ENCODE measurements at places on chromosomes 4 and X.

- no peak for DNase-seq
These were observed 14.5 kb downstream of the ARHGAP24 start for GRCh38 chr4:85489273-85489981.

DNA sequence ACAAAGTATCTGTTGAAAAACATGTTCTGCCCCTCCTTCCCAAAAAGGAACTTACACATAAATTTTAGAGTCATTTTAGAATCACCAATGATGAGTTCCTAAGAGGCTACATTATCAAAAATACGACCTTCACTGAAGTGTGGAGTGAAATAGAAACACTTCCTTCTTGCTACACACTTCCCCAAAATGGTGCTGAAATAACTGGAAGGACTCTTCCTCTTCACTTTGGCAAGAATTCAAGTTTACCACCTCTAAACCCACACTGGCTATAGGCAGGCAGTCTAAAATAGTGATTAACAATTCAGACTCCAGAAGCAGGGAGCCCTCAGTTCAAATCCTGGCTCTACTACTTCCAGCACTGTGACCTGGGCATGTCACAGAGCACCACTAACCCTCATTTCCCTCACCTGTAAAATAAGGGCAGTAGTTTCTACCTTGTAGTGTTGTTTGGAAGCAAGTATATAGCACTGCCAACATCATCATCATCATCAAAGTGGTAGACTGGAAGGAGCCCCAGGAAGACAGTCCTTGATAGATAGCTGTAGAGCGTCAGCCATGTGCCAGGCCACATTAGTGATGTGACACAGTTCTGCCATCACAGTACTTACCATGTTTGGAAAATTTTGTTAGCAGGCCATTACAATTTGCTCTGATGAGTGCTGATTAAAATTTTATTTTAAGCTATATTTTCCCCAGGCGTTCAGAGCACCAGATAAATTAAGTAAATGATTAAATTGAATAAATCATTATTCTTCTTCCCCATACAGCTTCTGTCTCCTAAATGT, 103.3 kb downstream of the PARM1 start:
- DNase-seq = no peak

DNA sequence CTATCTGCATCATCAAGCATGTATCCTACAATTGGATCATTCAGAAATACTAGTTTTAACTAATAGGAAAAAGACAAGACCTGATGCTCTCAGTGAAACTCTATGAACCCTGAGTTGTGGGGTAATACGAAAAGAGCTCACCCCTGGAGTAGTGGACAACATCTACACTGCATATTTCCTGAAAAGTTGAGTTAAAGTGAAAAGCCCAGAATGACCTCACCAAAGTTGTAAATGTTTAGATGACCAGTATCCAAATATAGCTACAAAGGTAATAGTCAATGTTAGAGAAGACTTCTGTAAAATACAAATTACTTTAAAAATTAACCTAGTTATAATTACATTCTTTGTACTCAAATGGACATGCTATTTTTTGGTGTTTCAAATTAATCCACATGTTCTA, 52.8 kb upstream of the SRPX start:
- DNase-seq = no peak

DNA sequence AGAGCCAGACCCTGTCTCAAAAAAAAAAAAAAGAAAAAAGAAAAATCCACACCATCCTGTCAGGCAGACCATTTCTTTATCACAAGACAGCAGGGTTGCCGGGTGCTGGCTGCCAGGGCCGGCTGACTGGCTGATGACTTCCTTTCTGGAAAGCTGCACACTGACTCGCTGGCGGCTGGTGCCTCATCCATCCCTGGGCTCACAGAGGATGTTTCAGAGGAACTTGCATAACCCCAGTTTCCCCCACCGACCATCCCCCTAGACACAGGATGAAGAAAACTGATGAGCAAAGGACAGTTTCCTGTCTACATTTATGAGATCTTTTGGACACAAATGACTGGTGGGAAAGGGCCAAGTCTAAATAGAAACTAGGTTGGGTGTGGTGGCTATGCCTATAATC, 14.1 kb downstream of the HPSE start:
- no peak for DNase-seq

GRCh38 chr4:69617083-69617694, 22.3 kb downstream of the UGT2A2 start:
- DNase-seq = no peak

GRCh38 chr4:27835851-27836250, 975.2 kb downstream of the STIM2 start:
- no peak for DNase-seq

GRCh38 chr4:175146799-175147198, 228.6 kb downstream of the ADAM29 start:
- DNase-seq = no peak

- no peak for DNase-seq
These were observed 42.4 kb downstream of the DCUN1D4 start for GRCh38 chr4:51885363-51885762.

DNA sequence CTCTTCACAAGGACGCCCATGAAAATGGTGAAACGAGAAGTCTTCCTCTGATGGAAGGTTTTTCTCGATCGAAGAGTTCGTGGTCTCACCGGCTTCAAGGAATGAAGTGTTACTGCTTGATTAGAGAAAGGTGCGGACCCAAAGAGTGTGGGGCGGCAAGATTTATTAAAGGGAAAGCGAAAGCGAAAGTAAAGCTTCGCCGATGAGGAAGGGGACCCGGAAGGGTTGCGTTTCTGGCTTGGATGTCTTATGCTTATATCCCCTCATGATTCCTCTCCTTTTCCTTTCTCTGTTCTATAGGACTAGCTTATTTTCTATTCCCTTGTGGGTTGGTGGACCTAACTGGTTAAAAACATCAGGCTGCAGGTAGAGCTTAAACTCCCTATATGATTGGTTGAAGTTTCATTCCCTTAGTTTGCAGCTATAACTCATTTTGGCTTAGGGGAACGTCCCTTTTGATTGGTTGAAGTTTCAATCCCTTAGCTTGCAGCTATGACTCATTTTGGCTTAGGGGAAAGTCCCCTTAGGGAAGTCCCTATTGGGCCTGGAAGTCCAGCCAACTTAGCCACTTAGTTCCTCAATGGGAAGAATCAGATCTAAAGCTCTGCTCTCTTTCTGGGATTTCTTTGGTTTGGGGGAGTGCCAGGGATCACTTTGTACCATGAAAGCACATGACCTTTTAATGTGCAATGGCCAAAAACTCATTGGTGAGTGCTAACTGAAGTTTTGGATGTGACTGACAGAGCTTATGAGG, 1025.0 kb upstream of the PCDH10 start:
- no peak for DNase-seq

GRCh38 chrX:20309806-20310205, 43.1 kb upstream of the RPS6KA3 start:
- DNase-seq = no peak

DNA sequence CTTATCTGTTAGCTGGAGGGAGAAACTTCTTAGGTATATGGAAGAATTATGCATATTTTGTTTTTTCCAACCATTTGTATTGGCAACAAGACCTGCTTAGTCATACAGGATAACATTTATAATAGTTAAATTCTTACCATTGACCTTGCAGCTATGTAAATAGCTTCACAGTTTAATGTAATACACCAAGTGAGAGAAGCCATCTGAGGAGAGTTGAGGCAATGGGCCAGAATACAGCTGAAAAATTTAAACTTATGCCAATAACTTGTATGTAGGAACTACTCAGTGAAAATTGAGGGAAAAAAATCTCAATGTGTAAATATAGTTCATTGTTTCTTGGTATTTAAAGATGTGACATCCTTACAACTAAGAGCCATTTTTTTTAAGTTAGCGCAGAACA, 273.5 kb downstream of the DACH2 start:
- no peak for DNase-seq

GRCh38 chrX:111100191-111100590, 4.2 kb downstream of the PAK3 start:
- DNase-seq = no peak

DNA sequence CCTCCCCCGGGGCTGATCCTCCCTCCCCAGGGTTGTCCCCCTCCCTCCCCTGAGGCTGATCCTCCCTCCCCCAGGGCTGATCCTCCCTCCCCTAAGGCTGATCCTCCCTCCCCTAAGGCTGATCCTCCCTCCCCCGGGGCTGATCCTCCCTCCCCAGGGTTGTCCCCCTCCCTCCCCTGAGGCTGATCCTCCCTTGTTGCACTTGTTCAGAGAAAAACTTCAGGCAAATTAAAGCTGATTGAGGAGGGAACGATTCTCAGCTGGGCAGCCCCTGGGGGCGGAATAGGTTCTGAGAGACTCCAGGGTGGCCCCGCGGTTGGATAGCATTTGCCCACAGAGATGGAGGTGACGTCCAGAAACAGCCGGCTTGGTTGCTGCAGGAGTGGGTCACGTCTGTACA, 110.7 kb upstream of the ADRA2C start:
- no peak for DNase-seq

GRCh38 chrX:10636337-10636736, 16.0 kb upstream of the MID1 start:
- no peak for DNase-seq

DNA sequence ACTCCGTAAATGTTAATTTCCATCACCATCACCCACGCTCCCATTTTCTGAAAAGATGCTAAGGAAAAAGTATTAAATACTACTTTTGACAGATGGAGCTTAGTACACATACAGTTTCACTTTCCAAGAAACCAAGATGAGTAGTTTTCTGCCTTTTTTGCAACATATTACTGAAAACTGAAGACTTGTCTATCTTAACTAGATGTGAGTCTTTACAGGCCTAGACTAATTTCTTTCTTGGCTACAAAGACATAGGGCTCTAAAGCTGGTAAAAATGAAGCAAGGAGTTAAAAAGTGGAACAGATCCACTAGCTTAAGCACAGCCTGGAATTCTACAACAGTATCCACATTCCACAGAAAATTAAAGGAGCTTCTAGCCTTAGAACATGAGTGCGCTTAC, 68.2 kb downstream of the ATP11C start:
- no peak for DNase-seq

GRCh38 chr4:123556526-123556925, 159.9 kb downstream of the SPRY1 start:
- no peak for DNase-seq

GRCh38 chr4:126630230-126630629, 1002.5 kb upstream of the INTU start:
- DNase-seq = no peak

GRCh38 chrX:44784241-44784640, 59.6 kb upstream of the DUSP21 start:
- DNase-seq = no peak

GRCh38 chrX:8879750-8880149, 78.6 kb upstream of the FAM9A start:
- peak; percentile 1 for DNase-seq

DNA sequence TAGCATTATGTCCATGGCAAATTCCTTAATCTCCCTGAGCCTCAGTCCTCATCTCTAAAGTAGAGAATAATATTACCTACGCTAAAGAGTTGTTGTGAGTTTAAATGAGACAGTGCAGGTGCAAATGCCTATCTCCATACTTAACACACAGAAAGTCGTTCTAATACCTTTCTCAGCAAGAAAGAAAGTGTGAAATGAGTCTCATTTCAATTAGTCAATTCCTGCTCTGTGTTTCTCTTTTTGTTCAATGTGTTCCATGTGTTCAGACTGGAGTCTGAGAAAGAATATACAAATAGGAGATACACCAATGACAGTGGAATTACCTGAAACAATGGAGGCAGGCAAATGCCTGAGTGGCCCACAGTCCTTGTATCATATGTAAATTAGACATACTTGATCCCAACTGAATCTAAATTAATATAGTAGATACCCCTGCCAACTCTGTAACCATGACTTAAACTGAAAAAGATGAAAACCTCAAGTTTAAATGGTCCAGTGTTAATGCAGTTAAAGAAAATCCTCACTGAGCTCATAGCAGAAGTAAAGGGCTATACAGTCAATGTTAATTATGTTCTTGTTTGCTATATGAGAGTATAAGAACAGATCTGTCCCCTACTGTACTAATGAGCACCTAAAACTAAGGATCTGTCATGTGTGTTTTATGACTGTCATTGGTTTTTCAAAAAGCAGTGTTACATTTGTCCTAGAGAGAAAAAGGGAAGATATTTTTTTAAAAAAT, 68.2 kb downstream of the GPC3 start:
- no peak for DNase-seq

All from stimulated activated CD8-positive, alpha-beta memory T cell treated with anti-CD3 and anti-CD28 coated beads, Interleukin-15, amount 100 ng/mL, for 1 hour (primary cell).